Stimulated activated CD8-positive, alpha-beta memory T cell treated with anti-CD3 and anti-CD28 coated beads, Interleukin-7, amount 100 ng/mL, for 1 hour (primary cell): ENCODE measurements at places on chromosomes 2 and 18.

DNA sequence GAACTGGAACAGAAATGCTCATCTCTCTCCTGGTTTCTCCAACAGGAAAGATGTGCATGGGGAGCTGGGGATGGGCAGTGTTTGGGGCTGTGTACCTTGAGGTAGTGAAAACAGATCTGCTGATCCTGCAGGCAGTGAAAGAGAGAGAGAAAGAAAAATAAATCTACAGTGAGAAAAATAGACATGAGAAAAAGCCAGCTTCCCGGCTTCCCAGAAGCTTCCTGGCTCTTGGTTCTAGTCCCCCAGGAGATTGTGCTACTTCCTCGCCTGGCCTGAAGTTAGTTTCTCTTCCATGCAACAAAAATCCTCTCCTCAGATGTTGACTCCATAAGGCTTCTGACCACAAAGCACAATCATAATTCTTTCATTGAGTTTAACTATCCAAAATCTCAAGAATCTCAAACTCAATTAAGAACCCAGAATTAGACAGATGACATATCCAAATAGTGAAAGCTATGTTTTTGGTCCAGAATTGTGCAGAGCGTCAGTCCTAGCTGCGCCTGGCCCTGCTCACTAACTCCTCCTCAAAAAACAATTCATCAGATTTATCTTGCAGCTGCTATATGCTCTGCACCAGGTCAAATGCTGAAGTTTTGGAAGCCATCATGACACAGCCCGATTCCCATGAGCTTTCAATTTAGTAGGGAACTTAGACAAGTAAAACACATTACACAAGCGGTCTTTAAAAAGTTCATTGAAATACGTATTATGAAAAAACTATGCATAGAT is 20.1 kb upstream of the NAB1 start:
- no peak for DNase-seq

GRCh38 chr2:122634256-122634655 is 878.8 kb downstream of the TSN start:
- no peak for DNase-seq

GRCh38 chr2:238963971-238964328 is 116.1 kb downstream of the TWIST2 start:
- no peak for DNase-seq

- DNase-seq, result no peak
Observed at GRCh38 chr2:227347117-227347516, 22.1 kb downstream of the MFF start.

DNA sequence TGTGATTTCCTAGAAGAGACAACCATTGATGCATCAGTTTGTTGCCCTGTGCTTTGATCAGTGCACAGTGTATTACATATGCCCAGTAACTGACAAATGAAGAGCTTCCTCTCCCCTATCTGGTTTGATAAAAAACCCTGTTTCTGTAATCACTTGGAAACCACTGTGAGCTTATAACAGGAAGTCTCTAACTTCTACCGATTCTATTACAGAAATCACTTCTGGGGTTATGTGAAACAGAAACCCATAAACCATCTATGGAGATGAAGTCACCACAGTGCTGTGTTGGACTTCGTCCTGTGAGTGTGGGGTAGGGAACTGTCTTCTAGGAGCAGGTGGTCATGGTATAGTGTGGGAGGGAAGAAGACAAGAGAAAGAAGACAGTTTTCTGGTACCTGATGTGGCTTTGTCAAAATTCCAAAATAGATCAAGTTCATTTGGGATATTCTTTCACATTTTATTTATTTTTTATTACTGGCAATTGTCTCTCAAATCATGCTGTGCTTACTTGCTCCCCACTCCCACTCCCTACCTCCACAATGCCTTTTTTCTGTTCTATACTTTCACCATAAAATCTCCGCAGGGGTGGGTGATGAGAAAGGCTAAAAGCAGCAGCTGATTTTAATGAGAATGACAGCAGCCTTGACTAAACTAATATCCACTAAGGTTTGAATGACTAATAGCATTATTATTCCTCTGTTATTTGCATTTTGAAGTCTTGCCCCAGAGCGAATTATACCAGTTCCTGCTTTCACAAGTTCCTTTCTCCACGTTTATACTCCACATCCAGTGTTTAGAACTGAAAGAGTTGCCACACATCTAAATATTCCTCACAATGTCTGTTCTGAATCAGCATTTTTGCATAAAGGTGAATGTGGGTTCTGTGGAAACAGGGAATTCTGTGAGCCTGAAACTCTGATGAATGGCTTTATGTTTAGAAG is 41.7 kb upstream of the RND3 start:
- DNase-seq, result no peak

GRCh38 chr2:115838539-115838938 is 1396.1 kb downstream of the DPP10 start:
- no peak for DNase-seq

GRCh38 chr2:182064019-182064778 is 78.5 kb downstream of the PPP1R1C start:
- DNase-seq, result no peak

GRCh38 chr2:223161873-223162458 is 110.0 kb downstream of the KCNE4 start:
- no peak for DNase-seq
